Cortex of kidney (tissue), 1 donor: ENCODE measurements at places on chromosomes 12 and 14.

GRCh38 chr12:112992541-112993398, 14.5 kb downstream of the OAS2 start:
- no peak for DNase-seq

- DNase-seq = no peak
Observed at GRCh38 chr14:46230540-46230939, 421.0 kb downstream of the RPL10L start.

DNA sequence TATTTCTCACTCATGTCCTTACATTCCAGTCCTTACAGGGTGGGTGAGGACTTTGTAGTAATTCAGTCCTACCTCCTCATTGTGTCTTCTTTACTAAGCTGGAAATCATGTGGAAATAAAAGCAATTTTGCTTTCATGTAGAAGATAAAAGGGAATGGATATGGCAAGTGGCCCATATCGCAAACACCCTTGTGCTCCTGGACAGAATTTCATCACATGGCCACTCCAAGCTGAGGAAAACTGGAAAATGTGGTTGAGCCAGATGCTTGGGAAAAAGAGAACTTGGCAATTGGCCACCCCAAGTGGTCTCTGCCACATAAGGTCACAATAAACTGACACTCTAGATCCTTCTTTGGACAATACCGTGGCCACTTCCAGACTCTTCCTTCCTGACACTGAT, 64.2 kb upstream of the IFNG-AS1 start:
- no peak for DNase-seq

GRCh38 chr12:95083471-95083870, 10.1 kb upstream of the NR2C1 start:
- no peak for DNase-seq

- DNase-seq = no peak
Observed at GRCh38 chr12:3600039-3600720, 109.2 kb downstream of the PRMT8 start.

DNA sequence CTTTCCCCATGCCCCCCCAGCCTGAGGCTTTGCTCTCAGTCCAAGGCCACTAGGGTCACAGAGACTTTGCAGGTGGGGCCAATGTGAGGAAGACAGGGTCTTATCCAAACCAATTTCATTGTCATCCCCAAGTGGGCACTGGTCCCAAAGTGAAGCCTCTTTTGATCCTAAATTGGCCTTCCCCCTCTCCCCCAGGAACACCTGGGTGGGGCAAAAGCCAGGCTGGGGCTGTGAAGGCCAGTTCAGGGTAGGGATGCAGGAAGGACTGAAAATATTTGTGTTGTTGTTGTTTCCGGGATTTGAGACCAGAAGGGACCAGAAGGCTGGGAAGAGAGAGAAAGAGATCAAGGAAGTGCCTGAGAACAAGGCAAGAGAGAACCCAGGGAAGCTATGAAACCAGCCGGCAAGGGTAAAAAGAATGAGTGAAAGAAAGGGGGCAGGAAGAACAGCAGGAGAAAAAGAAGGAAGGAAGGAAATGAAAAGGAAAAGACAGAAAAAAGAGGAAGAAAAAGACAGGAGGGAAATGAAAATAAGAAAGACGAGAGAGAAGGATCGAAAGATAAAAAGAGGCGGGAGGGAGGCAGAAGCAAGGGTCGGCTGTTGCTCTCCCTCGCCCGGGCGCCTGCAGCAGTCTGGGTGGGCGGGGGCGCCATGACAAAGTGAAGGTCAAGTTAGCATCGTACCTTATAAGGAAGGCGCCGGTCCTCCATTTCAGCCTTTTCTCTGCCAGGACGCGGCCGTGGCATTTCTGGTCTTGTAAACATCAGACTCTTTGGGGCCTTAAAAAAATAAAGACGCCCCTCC, 7.4 kb upstream of the HOXC11 start:
- no peak for DNase-seq

- DNase-seq = no peak
Observed at GRCh38 chr12:93059925-93060665, 131.0 kb upstream of the EEA1 start.

DNA sequence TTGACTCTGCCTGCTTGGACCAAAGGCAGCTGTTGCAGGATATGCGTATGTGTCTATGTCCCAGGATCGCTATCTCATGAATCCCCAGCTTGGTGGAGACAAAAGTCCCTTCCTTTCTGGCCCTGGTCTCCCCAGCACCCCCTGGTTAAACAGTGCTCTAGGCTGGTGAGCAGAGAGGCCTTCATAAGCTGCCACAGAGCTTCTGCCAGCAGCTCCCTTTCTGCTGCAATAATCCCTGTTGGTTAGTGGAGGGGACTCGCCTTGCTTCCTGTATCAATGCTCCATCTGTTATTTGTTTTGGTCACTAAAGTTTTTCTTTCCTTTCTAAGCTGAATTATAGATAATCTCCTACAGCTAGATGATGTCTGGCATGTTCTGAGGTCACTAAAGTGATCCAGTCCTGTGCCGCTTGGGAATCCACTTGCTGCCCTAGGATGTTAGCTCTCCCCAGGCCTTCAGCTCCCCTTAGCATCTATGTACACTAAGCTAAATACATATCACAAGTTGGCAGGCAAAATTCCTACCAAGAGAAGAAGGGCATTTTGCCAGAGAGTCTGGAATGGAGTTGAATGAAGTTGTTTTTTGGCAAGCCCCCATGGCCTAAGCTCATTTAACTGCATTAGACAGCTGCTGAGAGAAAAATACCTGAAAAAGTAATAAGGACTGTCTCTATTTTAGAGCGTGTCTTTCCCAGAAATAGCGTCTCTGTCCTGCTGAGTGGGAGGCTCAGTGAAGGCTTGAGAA, 47.8 kb downstream of the RDH12 start:
- DNase-seq = no peak

GRCh38 chr14:32808644-32809043, 130.0 kb upstream of the NPAS3 start:
- no peak for DNase-seq
